GM12892 (cell line): ENCODE measurements at places on chromosomes 16 and 17.

- DNase-seq, result no peak
These were observed 90.9 kb upstream of the BCAR1 start for GRCh38 chr16:75342308-75342811.

DNA sequence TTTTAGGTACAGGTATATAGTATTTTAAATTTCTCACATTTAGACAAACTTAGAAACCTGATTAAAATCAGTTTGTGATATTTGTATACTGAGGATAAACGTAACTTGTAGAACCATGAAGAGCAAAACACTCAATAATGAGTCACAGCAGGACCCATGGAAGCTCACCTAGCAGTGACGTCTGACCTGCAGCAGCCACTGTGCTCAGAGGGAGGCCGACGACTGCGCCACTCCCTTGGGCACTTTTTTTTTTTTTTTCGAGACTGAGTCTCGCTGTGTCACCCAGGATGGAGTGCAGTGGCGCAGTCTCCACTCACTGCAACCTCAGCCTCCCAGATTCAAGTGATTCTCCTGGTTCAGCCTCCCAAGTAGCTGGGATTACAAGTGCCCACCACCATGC, 106.2 kb upstream of the AXIN2 start:
- DNase-seq, result no peak

DNA sequence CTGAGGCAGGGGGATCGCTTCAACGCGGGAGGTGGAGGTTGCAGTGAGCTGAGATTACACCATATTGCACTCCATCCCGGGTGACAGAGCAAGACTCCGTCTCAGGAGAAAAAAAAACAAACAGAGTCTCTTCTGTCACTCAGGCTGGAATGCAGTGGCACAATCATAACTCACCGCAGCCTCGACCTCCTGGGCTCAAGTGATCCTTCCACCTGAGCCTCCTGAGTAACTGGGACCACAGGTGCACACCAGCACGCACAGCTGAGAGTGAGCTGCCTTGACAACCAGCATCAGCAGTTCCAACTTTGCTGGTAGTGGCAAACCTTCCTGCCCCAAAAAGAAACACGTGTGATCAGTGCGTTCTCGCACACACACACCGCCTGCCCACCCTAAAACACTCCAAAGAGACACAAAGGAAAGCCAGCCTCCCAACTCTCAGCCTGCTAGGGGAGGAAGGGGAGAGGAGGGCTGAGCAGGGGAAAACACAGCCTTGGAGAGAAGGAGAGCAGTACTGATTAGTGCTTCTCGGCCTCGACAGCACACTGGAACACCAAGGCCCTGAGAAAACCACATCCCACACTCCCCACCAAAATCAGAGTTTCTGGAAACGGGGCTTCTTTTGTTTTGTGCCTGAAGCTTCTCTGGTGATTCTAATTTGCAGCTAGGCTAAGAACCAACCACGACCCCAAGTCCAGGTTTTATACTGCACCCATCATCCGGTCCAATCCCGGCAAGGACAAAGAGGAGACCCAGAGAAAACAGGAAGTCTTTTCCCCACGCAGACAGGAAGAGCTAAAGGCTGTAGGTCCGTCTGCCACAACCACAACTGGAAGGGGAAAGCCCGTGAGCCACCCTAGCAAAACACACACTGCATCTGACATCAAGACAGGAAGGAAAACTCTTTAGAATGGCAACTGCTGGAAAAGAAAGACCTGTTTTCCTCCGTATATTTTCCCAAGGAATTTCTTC, 28.8 kb downstream of the ZCCHC14 start:
- no peak for DNase-seq

GRCh38 chr17:57410169-57410568, 153.8 kb downstream of the MSI2 start:
- no peak for DNase-seq

DNA sequence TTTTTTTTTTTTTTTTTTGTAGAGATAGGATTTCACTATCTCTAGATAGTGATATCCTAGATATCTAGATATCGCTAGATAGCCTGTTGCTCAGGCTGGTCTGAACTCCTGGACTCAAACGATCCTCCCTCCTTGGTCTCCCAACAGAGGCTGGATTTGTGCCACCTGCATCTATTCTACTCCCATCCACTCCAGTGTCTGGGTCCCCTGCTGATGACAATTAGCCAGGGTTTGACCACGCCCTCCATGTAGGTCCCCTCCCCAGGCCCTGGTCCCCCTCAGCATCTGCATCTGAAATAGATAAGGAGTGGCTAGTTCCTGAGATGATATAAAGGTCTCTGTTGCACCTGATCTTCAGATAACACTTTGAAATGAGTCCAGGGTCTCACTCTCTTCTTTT, 2.2 kb downstream of the ZNF688 start:
- no peak for DNase-seq

DNA sequence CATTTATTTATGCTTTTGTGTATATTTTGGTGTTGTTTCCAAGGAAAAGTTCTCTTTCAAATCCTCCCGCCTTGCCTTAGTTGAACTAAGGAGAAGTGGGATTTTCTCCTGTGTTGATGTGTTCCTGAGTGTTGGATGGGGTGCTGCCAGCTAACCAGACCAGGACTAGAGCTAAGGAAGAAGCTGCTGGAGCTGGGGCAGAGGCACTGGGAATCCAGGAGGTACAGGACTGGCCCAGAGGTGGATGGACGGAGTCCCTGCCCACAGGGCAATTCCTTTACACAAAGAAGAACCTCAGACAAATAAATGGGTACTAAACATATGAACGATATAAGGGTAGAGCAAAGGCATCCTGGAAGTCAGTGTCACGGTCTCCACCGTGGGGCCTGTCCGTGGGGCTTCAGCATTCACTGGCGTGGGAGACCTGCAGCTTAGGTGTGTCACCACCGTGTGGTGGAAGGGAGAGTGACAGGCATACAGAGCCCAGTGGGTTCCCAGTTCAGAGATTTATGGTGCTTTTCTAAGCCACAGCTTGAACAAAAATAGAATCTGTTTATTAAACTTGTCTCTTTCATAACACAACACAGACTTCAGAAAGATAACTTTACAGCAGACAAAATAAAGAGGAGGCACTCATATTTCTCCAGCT, 270.7 kb downstream of the NTN1 start:
- peak; percentile 46 for DNase-seq

- DNase-seq, result no peak
These were observed 42.3 kb upstream of the CDYL2 start for GRCh38 chr16:80846680-80847079.

DNA sequence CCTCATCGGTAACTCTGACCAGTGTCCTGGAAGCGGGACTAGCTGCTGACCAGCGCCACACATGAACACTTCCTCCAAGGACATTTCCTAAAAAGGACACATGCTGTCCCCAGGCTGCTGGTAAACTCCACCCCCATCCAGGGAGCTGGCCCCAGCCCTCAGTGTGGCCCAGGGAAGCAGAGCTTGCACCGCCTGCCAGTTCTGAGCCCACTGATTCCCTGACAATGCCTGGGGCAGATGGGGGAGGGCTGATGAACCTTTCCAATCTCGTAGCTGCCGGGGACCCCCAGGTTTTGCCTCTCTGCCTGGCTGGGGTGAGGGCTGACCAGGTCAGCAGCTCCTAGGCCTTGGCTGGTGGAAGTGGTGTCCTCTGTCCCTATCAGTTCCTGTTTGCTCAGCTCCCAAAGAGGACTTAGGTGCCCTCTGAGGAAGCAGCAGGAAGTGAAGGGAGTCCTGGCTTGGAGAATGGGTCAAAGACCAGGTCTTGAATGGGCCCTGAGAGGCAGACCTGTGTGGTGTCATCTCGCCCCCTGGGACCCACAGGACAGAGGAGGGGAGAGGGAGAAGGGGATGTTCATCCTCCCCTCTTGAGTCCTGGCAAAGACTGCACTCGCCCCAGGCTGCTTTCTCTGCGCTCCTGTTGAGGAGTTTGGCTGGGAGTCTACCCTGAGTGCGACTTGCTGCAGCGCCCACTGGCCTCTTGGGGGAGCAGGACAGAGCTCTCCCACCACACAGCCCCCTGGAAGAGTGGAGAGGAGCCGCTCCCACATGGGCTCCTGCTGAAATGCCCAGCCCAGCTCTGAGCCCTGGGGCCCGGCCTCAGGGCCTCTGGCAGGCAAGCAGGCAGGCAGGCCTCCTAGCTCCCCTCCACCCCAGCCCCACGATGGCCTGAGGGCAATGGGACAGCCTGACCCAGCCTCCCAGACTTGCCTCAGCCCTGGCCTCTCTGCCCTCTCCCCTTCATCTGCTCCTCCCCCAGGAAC, 16.8 kb downstream of the PDK2 start:
- no peak for DNase-seq

- DNase-seq, result no peak
These were observed 10.7 kb downstream of the NLK start for GRCh38 chr17:28053044-28053670.

DNA sequence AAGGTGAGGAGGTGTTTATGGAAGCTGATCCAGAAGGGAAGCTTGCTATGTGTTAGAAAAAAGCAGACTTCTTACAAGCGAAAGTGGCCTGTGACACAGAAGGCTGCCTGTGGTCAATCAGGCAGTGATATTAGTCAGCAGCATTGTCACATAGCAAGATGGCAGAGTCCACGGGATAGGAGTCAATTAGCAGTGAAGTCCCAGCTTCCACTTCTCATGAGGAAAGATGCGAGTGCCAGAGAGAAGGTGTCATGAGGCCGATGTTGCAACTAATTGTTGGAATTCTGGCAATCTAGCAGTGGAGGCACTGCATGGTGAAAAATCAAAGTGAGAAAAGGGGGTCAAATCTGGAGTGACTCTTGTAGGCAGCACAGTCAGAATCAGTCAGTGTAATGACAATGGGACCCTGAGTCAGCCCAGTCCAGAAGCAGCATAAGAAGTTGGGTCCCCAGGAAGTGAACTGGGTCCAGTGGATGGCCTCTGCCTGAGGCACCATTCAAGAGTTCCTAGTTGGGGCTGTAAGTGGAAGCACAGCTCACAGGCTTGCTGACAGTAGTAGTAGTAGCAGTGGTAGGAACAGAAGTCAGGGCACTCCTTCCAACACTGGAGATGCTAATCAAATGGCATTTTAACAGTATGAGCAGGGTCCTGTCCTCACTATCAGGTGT, 85.1 kb downstream of the TNFRSF13B start:
- DNase-seq, result no peak

GRCh38 chr16:88966986-88967829, 9.8 kb downstream of the CBFA2T3 start:
- no peak for DNase-seq

DNA sequence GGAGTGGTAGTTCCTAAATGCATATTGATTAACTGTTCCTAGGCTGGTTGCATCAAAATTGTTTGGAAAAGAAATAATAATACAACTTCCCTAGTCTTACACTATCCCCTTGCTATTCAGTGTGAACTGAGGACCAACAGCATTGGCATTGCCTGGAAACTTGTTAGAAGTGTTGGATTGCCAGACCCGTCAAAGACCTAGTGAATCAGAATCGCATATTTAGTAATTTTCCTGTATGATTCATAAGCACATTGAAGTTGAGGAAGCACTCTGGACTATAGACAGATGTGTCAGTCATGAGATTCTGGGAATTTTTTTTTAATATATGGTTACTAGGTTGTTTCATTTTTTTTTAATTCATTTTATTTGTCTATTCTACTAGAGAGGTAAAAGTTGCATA, 34.7 kb upstream of the KCNJ16 start:
- no peak for DNase-seq

DNA sequence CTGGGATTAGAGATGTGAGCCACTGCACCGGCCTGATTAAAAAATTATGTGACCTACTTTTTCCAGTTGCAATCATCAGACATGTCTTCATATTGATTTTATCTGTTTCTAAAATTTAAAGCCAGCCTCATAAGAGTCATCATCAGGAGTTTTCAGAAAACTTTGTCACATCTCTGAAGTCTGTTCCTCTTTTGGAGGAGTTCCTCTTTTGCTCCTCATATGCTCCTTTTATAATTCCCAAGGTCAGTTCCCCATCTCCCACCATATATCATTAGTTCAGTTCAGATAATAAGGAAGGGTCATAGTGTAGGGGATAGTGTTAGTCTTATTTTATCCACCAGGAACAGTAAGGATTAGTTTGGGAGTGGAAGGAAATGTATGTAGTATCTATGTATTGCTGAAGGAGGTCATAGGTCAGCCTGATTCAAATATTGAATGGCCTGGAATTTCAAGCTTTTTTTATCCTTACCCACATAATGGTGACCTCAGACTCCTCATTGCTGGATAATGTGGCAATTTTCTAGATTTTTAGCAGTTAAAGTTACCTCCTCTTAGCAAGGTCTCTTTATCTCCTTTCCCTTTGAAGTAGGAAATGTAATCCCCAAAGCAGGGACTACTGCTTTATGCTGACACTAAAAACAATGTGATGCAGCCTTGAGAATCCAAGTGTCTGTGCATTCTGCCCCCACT, 13.8 kb upstream of the DUSP14 start:
- DNase-seq, result no peak

GRCh38 chr17:82076018-82076784, 10.6 kb upstream of the DUS1L start:
- no peak for DNase-seq

DNA sequence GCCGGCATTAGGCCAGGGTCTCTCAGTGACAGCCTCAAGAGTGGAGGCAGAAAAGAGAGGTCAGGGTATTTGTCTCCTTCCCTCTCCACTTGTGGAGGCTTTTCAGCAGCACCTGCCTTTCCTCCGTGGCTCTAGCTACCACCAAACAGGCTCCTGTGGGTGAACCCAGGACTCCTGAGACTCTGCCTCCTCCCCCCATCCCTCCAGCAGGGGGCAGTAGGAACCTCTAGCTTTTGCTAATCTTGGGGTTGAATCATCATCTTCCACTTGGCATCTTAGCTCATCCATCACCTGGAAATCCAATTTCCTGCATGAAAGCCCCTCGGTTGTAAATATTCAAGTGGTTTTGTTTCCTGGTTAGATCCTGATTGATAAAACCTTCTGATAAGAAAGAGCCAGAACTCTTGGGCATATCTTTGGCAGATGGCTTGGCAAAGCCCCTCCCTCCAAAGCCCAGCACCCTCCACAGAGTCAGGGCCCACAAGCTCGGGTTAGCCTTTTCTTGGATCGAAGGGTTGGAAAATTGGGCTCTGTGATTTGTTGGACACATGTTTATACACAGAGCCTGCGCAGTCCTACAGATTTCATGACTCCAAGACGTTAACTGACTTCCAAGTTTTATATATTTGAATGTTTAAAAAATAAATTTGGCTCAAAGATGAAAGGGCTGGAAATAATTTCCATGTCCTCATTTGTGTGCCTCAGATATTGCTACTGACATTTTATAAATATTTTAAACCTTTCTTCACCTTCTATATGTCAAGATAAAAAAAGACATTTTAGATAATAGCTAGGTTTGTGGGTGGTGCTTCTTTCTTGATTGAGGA, 322.1 kb downstream of the MAP2K4 start:
- peak; percentile 36 for DNase-seq
